Psoas muscle (tissue), 8 donors: ENCODE measurements at places on chromosomes 16 and 17. TPM values are rescaled to one million over a fixed set of nuclear protein-coding genes. Genes with fewer than 3 reads are reported as not detected.

DNA sequence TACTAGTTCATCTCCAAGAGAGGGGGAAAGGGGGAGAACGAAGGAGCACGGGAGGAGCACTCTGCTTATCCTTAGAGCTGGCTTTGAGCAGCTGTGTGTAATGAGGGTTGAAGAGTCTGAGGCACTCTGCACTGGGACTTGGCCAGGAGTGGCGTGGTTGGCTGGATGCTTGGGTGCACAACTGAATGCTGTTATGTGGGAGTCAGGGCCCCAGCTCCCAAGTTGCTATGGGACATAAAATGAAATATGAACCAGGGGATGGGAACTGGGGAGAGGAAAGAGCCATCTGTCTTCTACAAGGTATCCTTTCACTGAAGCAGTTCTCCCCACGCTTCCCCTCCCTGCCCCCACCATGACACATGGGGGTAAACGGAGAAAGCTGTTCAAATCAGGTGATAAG lies 105.9 kb upstream of the ANKFN1 start:
- DNase-seq, result no peak

GRCh38 chr17:76014925-76015261 lies 12.2 kb downstream of the EVPL start:
- no peak for DNase-seq

The SECTM1 gene
- 1.0 TPM for polyA plus RNA-seq

The NOMO2 gene
- 138 TPM for polyA plus RNA-seq
